ENCODE measurements at places on chromosomes 11 and 22.

DNA sequence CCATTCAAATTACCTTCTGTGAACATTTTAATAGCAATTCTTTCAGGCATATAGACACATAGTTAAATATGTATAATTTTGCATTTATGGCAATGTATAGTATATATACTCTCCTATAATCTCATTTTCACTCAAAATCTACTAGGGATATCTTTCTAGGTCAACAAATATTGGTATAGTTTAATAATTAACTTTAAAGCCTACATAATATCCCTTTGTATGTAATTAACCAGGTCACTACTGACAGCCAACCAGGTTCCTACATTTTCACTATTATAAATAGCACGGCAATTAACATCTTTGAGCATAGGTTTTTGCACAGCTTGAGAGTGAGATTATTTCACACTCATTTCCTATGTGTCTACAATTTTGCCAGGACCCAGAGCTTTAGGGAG lies 15.8 kb downstream of the OR2AG2 start:
- H3K27ac ChIP-seq = no peak overlapping the region
- H3K4me3 ChIP-seq = no peak overlapping the region
- H3K36me3 ChIP-seq = no peaks in the 10 kb centered on the region
- H3K4me1 ChIP-seq = peaks cover 3% of the 10 kb centered on the region

GRCh38 chr11:67312187-67313021 lies 9.1 kb downstream of the SSH3 start:
- peak; percentile 52 for DNase-seq
- peak overlapping the region; percentile 71 for H3K4me3 ChIP-seq
- peak overlapping the region; percentile 88 for H3K27ac ChIP-seq
- peaks cover 5% of the 10 kb centered on the region for H3K36me3 ChIP-seq

GRCh38 chr11:105049481-105049880 lies 4.3 kb upstream of the CARD16 start:
- H3K27me3 ChIP-seq = peaks cover 2% of the 10 kb centered on the region
- no peak overlapping the region for H3K4me3 ChIP-seq
- no peak overlapping the region for H3K27ac ChIP-seq
- DNase-seq = no peak

DNA sequence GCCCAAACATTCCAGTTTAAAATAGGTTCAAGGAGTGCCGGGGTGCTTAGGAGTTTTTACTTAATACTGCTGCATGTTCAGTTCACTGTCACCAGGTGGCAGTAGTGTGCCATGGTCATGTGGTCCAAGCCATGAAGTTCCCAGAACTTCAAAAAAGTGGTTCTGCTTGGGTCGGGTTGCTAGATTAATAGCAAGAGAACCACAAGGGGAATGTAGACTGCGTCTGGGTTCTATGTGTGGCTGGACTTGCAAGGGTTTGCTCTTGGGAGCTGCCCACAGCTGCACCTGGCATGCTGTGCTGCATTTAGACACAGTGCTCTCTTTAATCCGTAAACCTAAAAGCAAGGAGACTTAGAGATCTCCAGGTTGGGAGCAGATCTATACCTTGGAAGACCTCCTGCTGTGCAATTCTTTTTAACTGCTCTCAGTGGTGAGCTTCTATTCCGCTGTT lies 6.5 kb upstream of the SPON1 start:
- H3K4me1 ChIP-seq = no peaks in the 10 kb centered on the region
- no peak for DNase-seq
- H3K27ac ChIP-seq = no peak overlapping the region
- H3K36me3 ChIP-seq = no peaks in the 10 kb centered on the region
- no peak overlapping the region for H3K4me3 ChIP-seq

- H3K27me3 ChIP-seq = no peaks in the 10 kb centered on the region
- H3K4me1 ChIP-seq = no peaks in the 10 kb centered on the region
- no peak overlapping the region for H3K4me3 ChIP-seq
- peaks cover 6% of the 10 kb centered on the region for H3K36me3 ChIP-seq
These were observed 179.7 kb downstream of the TBC1D22A start for GRCh38 chr22:46941968-46942798.

- no peak overlapping the region for H3K27ac ChIP-seq
- no peak overlapping the region for H3K4me3 ChIP-seq
- DNase-seq = no peak
- peaks cover 2% of the 10 kb centered on the region for H3K27me3 ChIP-seq
- no peaks in the 10 kb centered on the region for H3K4me1 ChIP-seq
These were observed 29.3 kb upstream of the CSNK1E start for GRCh38 chr22:38346506-38346905.

DNA sequence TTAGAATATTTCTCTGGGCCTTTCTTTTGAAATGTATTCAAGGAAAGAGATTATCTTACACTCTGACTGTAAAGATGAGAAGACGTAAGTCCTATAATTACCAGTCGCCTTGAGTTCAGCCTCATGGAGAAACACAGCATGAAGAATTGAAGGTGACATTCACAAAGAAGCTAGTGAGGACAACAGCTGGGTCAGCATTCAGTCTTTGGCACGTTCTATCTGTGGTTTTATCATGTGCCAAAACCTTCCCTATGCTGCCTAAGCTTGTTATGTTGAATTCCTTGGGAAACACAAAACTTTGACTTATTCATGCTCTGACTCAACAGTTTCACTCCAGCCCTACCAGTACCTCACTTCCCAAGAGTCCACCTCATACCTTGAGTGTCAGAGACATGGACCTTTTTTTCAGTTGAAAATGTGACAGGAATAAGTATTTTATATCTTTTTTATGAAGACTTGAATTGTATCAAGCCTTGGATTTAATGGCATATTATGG lies 198.8 kb upstream of the KIRREL3 start:
- H3K27me3 ChIP-seq = no peaks in the 10 kb centered on the region
- H3K36me3 ChIP-seq = no peaks in the 10 kb centered on the region
- H3K27ac ChIP-seq = no peak overlapping the region
- no peak overlapping the region for H3K4me3 ChIP-seq
- H3K4me1 ChIP-seq = no peaks in the 10 kb centered on the region

- H3K36me3 ChIP-seq = peaks cover 16% of the 10 kb centered on the region
- peaks cover 12% of the 10 kb centered on the region for H3K4me1 ChIP-seq
- H3K4me3 ChIP-seq = peak overlapping the region; percentile 76
- DNase-seq = peak; percentile 63
These were observed 10.1 kb downstream of the MTFP1 start for GRCh38 chr22:30435674-30436126.

DNA sequence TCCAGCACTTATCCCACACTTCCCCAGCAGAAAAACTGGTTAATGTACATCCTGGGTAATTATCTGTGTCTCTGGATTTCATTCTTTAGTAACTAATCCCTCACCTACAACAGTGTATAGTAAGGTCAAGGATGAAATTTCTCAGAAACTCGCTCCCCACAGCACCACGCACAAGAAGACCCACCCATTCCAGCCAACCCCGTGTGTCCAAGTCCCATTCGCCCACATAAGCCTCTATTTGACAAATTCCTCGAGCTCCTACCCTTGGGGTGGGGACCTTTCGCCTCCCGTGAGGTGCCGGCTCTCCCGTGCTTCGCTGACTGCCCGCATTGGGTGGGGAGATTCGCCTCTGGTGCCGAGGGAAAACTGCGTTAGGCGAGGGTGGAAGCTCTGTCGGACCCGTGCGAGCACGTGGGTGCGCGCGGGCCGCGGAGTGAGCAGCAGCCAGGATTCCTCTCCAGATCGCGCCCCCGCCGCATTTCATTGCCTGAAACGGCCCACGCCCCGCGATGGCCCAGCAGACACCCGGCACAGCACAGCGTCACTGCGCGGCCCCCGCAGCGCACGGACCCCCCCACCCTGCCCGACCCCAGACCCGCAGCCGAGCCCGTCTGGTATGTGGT lies 866 bp downstream of the EXPH5 start:
- H3K4me1 ChIP-seq = peaks cover 14% of the 10 kb centered on the region
- DNase-seq = peak; percentile 30
- peaks cover 3% of the 10 kb centered on the region for H3K36me3 ChIP-seq
- peaks cover 54% of the 10 kb centered on the region for H3K27me3 ChIP-seq
- peak overlapping the region; percentile 88 for H3K4me3 ChIP-seq

DNA sequence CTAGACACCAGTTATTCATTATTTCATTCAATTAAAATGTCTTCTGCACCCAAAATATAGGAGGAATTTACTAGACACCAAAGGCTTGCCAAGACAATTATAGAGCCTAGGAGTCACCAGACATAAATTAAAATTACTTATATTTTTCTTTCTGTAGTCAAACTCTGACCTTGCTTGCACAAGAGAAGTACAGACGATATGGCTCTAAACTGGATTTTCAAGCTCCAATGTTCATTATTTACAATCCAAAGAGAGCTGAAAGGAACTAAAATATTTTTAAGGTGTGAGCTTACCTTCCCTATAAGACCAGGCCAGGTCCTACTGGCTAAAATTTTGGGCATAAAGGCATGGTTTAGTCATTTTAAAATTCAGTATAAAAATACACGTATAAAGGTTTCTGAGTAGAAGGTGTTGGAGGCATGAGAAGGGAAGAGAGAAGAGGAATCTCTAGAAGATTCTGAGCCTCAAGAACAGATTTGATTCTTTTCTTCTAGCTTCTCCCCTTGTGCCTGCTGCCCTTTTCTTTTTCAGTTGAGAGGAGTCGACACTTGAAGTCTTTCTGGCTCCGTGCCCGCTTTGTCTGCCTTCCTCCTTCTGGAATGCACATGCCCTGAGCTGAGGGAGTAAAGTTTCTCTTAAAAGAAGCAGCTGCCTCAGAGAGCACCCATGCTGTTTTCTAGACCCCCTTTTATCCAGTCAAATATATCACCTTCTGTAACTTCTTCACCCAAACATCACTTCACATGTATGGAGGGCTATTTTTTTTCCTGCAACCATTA lies 13.5 kb downstream of the C11orf97 start:
- H3K4me1 ChIP-seq = no peaks in the 10 kb centered on the region
- H3K36me3 ChIP-seq = no peaks in the 10 kb centered on the region
- no peak overlapping the region for H3K27ac ChIP-seq
- H3K4me3 ChIP-seq = no peak overlapping the region
- peaks cover 33% of the 10 kb centered on the region for H3K27me3 ChIP-seq
- no peak for DNase-seq

All from T-helper 2 cell treated with Interferon-gamma antibody and Interleukin-4, amounts not matched to agents 5 μg/mL and 100 μg/mL, for 36 hours (primary cell).